ENCODE measurements at places on chromosomes 7 and 10.
A peak's percentile ranks its signal among the peaks of the same experiment; 100 is the strongest.

GRCh38 chr7:140033036-140033435, 29.7 kb downstream of the PARP12 start:
- no peak for DNase-seq

DNA sequence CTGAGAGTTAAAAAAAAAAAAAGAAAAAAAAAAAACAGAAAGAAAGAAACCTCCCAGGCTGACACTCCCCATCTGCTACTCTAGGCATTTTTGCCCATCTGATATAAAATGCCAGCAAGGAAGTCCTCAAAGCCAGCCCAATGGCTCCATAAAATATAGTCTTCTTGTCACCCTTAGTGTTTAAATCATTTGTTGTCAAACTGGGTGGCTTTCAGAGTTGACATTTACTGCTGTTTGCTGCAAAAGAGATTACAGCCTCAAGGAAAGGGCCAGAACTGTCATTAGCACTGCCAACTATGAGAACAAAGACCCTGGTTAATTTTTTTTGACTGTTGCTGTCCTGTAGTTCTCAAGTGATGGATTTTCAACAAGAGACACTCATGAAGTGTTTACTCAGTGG, 86.5 kb downstream of the TRIL start:
- DNase-seq, result no peak

DNA sequence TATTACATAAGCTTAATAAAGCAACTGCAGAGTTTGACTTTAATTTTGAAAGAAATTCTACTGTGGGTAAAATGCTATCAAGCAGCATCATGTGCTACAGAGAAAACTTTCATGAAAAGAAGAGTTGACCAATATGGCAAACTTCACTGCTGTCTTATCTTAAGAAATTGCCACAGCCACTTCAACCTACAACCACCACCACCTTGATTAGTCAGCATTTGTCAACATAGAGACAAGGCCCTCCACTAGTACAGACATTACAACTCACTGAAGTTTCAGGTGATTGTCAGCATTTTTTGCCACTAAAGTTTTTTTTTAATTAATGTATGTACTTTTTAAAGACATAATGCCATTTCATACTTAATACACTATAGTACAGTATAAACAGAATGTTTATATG, 350.3 kb downstream of the HPSE2 start:
- DNase-seq, result no peak

- DNase-seq, result no peak
These were observed 173.0 kb upstream of the ADCY1 start for GRCh38 chr7:45401155-45401554.

GRCh38 chr10:31942892-31943291, 14.3 kb upstream of the ARHGAP12 start:
- no peak for DNase-seq

GRCh38 chr7:156117542-156118247, 305.4 kb upstream of the SHH start:
- no peak for DNase-seq

DNA sequence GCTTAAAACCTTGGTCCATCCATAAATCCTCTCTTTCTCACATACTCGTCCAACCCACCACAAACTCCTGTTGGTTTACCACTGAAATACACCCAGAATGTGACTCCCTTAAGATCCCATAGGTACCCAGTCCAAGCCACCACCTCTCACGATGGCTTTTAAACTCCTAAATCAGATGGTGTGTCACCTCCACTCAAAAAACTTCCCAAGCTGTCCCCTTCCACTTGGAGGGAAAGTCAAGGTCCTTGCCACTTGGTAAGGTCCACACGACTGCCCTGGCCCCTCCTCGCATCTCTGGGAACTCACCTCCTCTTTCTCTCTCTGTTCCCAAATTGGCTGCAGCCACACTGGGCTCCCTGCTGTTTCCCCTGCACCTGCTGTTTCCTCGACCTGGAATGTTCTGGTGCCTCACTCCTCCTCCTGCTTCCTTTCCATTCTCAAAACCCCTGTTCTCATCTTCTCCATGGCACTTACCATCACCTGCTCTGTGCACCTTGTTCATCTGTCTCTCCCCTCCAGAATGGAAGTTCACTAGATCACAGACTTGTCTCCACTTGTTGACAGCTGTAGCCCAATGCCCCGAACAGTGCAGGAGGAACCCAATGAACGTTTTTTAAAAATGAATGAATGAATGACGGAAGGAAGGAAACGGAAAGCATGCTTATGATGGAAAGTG, 23.0 kb downstream of the ZFAND2A start:
- no peak for DNase-seq

DNA sequence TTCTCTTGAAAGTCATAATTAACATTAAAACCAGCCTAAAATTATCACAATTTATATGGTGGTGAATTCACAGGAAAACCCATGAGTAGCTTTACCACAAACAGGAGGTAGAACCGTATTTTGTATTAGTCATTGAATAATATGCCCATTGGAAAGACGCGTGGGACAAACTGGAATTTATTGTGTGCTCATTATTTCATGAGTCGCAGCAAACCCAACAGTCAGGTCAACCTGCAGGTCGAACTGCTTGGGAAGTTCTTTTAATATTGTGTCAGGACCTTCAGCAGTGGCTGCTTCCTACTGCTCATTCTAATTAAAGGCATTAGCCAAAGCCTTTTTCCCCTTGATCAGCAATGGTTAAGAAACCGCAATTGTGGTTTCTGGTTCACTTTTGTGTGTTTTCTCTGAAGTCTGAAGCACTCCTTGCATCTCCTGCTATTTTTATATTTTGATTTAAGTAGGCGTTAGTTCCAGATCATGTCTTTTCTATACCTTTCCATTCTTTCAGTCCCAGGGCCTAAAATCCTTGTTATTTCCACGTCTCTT, 100.1 kb downstream of the RAB11FIP2 start:
- DNase-seq, result no peak

DNA sequence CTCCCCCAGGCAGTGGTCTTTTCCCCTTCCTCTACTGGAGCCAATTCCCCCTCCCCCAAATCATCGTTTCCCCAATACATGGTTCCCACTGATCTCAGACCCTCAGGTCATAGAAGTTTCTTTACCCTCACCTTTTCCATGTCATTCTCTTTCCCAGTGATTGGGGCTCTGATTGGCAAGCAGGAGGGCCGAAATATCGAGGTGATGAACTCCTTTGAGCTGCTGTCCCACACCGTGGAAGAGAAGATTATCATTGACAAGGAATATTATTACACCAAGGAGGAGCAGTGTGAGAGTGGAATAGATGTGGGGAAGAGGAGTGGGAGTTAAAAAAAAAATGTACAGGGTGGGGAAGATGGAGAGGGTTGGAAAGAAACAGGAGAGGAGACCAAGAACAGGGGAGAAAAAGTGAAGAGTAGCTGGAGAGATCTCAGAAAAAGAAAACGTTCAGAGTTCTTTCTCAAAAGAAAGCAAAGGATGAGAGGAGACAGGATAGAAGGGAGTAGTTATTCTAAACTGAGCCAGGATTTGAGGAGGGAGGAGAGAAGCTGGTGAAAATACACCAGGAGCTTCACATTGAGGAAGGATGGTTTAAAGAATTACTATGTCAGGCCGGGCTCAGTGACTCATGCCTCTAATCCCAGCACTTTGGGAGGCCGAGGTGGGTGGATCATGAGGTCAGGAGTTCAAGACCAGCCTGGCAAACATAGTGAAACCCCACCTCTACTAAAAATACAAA, 858 bp downstream of the COPS6 start:
- DNase-seq, result no peak

DNA sequence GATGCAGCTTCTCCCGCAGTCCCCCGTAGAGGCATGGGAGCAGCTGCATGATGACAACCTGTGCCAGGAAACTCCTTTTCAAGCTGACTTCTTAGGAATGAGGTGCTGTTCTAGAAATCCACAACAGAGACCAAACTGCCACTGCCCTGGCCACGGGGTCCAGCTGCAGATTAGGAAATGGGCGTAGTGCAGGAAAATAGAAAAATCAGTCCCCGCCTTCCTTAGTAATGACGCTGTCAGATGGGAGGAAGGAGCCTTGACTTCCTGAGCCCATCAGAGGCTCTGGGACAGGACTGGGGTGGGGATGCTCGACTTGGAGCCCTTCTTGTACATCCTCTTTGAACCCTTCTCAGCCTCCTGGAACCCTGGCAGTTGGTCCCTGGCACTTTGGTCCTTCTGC, 227.8 kb upstream of the GRB10 start:
- no peak for DNase-seq

DNA sequence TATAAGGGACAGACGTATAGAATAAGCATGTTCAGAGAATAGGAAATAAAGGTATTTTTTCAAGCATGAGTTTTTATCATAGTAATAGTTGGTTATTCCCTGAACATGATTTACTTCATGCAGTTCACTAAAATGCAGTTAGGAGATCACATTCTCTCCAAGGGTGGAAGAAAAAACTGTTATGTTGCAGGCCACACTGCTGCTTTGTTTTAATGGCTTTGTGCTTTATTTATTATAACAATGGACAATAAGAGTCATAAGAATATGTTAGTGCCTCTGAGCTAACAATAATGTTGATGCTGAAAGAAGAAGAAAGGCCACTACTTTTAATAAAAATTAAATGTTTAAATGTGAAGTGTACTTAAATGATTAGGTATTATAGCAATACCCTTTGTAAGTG, 78.5 kb upstream of the GATAD1 start:
- DNase-seq, result no peak

DNA sequence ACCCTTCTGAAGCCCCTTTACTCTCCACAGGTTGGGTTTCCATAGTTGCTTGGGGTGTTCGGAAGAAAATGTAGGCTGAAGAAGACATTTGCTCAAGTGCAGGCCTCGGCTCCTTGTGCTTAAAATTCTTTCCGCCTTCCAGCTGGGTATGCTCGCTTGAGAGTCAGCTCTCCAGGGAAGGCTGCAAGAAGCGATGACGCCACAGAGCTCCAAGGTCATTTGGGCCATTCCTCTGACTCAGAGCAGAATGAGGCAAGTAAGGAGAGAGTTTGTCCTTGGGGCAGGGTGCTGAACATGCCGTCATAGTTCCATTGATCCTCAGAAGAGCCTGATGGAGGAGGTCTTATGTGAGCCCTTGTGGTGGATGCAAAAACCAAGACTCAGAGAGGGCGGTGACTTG, 27.4 kb upstream of the HSPA12A start:
- no peak for DNase-seq

DNA sequence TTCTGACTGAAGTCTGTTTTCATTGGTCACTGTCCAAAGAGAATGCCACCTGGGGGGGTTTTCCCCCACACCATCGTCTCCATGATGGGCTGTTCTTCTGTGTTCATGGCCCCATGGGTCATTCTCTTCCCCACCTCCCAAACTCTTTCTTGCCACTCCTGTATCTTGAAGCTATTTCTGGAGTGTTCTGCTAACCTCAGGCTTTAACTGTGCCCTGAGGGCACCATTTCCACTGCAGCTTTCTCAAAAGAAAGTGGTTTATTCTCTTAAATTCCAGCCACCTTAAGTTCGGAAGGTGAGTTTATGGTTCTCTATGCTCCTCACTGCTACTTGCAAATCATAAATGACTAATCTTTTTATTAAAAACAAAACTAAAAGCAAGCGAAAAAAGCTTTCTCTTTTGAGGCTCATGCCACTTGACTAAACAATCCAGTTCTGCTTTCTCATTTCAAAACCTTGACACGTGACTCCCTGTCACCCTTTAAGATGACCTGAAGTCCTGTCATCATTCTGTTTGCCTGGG, 7.4 kb upstream of the APBB1IP start:
- DNase-seq, result peak; percentile 32

Data from T-cell (primary cell).